Stimulated activated CD8-positive, alpha-beta memory T cell treated with anti-CD3 and anti-CD28 coated beads, Interleukin-7, amount 100 ng/mL, for 48 hours (primary cell): ENCODE measurements at places on chromosomes 11 and 22.

DNA sequence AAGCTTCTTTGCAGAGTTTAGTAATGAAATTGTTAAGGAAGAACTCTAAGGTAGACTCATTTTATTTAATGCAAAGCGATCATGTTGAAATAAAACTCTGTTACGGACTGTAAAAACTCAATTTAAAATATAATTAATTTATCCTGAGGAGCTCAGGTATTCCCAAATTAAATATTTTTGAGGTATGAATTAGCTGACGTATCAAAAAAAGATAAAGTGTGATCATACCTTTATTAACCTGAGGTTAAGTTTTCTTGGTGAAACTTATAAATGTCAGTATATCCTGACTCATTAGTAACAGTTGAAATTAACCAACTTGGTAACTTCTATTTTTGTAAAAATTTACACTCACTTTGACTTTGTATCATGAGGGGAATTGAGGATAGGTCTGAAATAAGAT is 130.4 kb downstream of the PAX6 start:
- DNase-seq, result no peak

- DNase-seq, result no peak
These were observed 326.9 kb downstream of the CTTN start for GRCh38 chr11:70725278-70725677.

DNA sequence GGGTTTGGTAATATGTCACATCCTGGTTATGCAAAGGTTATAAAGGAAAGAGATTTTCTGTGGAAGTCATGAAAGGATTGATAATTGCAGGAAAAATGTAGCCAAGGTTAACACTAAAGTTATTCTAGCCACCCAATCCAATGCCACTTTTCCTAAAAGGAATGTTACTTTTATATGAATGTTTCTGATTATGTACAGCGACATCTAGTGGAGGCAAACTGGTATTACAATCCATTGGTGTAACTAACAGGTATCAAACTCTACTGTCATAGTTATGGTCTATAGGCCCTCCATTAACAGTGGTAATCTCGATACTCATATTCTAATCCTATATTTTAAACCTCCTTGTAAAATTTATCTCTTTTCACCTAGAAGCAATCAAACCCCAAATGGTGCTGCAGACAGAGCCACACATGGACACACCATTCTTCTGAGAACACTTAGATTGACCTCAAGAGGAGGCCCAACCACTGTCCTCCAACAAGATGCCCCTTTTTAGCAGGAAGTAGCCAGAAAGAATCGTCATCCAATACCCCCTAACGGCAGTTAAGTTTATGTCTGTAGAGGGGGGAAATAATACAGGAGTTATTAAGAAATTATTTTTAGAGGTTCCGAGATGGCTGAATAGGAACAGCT is 74.9 kb upstream of the RAG2 start:
- no peak for DNase-seq

- no peak for DNase-seq
These were observed 1.3 kb upstream of the INSC start for GRCh38 chr11:15113381-15113780.

DNA sequence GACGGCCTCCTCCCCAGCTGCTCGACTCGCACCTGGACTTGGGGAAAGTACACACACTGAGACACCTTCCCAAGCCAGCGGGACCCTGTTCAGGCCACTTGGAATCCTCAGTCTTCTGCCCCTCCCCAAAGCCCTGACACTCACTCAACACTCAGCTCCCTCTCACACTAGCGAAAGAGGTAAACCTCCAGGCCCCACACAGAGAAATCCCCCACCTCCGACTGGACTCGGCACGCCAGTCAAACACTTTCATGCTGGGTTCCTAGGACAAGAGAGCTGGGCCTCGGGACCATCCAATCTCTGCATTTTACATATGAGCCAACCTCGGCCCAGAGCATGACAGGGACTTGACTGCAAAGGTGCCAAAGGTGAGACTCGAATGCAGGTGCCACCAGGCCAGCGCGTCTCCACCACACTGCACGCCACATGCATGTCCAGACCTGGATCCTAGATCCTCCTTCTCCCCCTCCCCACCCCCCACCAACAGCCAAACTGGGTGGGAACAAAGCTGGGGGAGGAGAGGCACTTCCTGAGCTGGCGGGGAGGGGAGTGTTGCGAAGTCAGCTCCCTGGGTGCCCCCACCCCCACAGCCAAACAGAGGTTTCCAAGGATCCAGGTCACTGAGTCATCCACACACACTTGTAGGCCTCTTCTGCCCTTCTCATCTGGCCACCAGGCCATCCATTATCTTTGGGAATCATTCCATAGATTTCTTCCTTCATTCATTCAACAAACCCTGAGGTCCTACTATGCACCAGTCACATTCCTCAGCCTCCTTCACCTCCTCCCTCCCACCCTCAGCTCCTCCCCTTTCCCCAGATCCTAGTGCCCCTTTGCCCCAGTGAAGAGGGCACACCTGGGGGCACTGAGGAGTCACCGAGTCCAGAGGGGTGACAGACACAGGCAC is 10.7 kb upstream of the CD5 start:
- DNase-seq, result no peak

GRCh38 chr11:69427906-69428880 is 53.3 kb upstream of the LINC01488 start:
- no peak for DNase-seq

- DNase-seq, result no peak
These were observed 8.5 kb upstream of the TMPRSS4 start for GRCh38 chr11:118068206-118068944.

DNA sequence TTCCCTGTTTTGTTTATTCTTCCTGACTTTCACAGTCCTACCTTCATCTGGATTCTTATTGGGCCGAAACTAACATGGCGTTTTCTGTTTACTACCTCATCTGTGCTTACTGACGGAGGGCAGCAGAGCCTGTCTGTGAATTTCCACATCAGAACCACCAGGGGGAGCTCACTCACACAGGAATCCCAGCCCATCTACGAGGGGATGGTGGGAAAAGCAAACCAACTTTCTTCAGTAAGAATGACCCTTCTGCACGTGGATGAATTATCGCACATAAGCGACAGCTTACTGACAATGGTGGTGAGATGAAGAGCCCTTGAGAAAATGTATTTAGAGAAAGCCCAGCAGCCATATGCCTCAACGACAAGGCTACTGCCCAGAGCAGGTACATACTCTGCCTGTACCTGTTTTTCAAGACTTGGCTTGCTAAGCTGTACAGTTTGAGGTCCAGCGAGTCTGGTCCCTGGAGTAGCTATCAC is 42.5 kb downstream of the LARGE2 start:
- no peak for DNase-seq

DNA sequence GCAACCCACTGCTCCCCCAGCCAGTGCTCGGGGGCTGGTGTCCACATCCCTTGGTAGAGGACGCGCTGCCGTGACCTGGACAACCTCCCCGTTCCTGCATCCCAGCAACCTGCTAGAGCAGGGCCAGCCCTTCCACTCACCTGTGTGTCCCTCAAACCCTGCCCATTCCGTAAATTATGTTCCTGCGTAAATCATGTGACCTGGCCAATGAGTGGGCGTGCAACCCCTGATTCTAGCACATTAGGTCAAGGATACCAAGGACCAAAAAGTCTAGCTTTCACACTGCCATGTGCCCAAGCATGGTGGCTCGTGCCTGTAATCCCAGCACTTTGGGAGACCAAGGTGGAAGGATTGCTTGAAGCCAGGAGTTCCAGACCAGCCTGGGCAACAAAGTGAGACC is 25.7 kb downstream of the CD5 start:
- no peak for DNase-seq

DNA sequence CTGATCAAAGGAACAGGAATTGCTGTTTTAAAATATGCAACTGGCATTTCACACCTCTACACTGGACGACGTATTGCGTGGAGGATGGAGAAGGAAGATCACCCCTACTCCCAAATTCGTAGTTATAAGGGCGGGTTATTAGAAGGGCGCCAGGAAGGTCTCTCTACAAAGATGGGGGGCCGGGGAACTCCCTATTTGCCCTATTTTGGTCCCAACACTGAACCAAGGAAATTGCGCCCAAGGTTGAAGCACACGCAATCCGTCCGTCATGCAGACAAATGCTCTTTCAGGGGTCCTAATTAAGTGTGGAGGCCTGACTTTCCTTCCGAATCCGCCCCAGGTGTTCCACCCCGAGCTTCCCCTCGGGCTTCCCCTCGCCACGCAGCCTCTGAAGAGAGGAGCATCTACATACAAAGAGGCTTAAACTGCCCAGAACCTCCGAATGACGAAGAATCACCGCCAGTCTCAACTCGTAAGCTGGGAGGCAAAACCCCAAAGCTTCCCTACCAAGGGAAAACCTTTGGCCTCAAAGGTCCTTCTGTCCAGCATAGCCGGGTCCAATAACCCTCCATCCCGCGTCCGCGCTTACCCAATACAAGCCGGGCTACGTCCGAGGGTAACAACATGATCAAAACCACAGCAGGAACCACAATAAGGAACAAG is 396 bp downstream of the NPAT start:
- DNase-seq, result no peak

- DNase-seq, result no peak
These were observed 1021.2 kb downstream of the TBC1D22A start for GRCh38 chr22:47783433-47784366.
